ENCODE measurements at places on chromosomes 6 and 20.

- peak; percentile 34 for DNase-seq
These were observed 11.6 kb upstream of the DSE start for GRCh38 chr6:116359131-116359530.

DNA sequence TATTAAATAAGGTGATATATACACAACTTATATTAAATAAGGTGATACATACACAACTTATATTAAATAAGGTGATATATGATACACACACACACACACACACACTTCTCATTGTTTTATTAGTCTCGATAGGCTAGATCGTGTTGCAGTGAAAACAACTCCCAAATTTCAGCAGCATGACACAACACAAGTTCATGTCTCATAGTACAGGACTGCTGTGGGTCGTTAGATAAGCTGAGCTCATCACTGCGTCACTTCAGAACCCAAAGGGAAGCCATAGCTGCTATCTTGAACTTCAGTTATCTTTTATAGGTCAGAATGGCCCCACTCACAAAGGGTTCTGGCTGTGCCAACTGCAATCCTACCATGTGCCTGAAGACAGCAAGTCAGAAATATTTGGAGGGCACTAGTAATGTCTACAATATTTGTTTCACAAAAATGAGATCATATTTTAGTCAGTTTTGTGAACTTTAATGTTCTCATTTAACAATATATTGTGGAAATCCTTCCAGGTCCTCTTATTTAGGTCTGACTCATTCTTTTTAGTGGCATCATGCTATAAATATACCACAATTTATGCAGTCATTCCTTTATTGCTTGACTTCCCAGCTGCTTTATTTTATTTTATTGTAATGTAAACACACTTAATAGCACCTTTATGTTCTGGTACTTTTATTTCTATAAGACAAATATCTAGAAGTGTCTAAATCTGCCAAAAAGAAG, 290.2 kb downstream of the PHACTR1 start:
- DNase-seq, result no peak

DNA sequence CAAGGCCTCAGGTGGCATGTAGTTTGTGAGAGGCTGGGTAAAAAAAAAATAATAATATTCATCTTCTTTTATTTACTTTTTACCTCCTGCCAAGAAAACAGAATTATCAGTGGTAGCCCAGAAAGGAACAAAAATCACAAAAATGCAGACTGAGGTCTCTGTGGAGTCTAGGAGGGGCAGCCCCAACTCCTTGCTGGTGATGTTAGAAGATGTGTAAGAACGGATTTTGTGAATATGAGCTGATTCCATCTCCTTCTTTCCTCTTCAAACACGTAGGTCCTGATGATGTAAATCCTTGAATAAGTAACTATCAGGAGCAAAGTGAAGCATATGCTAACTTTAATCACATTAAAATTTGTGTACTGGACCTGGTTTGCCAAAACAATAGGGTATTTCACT, 226.8 kb downstream of the EYA4 start:
- no peak for DNase-seq

DNA sequence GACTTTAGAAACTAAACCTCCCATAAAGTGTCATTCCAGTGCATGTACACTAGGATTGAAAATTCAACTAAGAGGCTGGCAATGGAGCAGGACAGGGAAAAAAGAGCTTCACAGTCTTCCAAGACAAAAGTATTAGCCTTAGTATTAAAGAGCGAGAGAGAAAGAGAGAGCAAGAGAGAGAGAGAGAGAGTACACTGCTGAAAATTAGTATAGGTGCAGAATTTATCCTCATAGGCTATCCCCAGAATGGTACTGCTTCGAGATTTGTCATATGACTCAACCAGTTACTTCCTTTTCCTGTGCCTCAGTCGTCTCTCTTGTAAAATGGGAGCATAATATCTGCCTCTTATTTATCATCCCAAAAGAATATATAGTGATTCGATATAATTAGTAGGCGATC, 543.2 kb upstream of the JARID2 start:
- DNase-seq, result no peak

DNA sequence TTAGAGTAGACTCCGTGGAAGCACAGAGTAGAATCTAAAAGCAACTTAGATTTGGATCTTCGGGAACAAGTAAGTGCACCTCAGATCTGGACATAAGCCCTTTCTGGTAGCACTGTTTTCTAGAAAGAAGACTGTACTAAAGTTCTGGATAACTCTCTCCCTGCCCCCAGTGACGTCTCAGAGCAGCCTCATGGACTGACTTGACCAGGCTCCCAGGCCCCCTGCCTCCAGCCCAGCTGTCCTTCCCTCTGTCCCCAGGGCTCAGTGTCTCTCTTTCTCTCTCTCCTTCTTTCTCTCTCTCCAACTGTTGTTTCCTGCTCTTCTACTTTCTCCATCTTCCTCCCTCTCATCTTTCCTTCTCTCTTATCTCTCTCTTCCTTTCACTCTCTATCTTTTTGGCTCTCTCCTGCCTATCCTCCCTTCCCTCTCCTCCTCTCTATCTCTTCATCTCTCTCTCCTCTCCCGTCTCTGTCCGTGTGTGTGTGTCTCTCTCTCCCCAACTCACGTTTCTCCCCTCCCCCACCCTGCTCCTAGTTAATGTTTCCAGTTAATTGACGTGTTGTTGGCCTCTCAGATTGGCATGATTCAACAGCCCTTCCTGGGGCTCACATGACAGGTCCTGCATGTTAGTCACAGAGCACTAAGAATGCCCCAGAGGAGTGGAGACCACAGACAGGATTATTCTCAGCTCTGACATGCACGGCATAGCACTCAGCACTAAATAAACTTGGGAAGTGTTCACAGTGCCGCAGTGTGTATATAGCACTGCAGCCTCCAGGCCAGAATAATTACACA, 180.4 kb upstream of the FOXQ1 start:
- DNase-seq, result no peak

DNA sequence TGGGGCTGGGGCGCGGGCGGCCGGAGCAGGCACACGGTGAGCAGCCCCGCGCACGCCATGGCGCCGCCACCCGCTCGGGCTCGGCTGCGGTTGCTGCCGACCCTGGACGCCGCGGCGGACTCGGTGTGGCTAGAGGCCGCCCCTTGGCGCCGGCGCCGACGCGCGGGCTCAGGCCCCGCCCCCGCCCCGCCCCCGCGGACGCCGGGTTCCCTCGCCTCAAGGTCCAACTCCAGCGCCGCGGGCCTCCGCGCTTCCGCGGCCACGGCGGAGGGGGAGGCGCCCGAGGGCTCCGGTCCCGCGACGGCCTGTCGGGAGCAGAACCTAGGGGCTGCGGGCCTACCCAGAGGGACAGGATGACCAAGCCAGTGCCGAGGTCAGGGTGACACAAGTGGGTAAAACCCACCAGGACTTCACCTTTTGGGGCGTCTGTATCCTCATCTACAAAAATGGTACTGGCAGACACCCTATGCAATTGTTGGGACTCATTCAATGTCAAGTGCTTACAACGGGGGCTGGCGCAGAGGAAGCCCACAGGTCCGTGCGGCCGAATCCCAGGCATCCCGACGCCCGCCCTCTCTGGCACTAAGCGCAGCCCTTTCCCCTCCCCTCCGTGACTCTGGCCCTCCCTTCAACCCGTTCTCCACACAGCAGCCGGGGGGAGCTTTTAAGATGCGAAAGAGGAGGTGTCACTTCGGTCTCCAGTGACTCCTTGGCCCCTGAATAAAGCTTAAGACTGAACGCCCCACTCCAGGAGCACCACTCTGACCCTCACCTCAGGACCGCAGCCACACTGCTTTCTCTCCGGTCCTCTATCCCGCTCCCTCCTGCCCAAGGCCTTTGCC, at the start of gene NECAB3:
TSS of gene NECAB3 (minus strand) at position 135 of the 842 bp plus-strand sequence. CDS start at position 59, 76 bp downstream.
- DNase-seq, result no peak

GRCh38 chr6:79463621-79464050, 73.6 kb downstream of the LCA5 start:
- DNase-seq, result no peak

DNA sequence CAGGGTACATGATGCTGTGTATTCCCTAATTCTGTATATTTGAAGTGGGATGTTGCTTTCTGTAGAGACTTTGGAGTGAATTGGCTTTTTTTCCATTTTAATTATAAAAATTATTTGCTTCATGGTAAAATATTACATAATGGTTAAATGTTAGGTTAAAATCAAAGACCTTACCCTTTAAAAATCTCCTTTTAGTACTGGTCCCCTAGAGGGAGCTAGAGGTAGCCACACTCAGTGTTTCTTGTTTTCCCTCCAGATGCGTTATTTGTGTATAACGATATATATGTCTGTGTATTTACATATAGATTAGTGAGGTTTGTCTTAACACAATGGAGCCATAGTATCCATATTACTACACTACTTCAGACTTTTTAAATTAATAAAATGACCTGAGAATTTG, 146.7 kb downstream of the PLCB4 start:
- DNase-seq, result no peak

DNA sequence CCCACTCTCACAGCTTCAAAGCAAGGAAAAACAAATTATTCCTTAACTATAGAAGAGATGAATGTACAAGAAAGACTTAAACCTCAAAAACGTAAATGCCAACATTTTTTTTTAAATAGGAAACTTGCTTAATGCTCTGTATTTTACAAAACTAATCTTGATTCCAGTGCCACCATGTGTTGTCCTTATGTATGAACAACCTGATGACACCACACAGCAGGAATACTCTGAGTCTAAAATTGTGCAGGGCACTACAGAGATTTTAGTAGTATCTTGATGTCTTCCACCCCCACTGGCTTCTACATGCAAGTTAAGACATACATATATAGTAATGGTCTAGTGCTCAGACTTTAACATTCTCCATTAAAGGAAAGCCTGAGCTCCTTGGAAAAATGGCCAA, 46.2 kb downstream of the SRPK1 start:
- DNase-seq, result no peak

- no peak for DNase-seq
These were observed 159.9 kb downstream of the CD83 start for GRCh38 chr6:14277405-14277930.

DNA sequence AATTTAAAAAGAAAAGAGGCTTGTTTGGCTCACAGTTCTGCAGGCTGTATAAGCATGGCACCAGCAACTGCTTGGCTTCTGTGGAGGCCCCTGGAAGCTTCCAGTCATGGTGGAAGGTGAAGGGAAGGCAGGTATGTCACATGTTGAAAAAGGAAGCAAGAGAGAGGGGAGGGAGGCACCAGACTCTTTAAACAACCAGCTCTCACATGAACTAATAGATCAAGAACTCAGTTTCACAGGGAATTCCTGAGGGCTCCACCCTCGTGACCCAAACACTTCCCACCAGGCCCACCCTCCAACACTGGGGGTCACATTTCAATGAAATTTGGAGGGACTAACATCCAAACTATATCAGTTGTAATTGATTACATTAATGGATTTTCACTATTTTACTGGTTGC, 127.9 kb upstream of the MLIP start:
- DNase-seq, result no peak

DNA sequence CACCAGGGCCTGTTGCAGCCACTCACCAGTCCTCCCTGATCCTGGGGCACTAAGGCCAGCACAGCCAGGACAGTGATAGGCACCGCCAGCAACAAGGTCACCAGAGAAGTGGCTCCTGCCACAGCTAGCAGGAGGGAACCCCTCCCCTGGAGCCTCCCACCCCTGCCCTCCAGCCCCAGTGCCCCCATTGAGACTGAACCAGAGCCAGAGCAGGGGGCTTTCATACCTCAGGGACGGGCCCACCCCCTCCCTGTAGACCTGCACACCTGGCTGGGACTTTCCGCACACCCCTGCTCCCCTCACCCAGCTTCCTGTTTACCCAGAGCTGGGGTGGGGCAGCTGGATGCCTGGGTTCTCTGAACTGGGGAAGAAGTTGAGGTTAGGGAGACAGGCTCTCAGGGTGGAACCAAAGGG, at the start of gene LTB:
TSS of gene LTB (minus strand) at position 195 of the 414 bp plus-strand sequence. CDS start at position 188, 7 bp downstream.
- peak; percentile 32 for DNase-seq
